Stimulated activated CD4-positive, alpha-beta T cell treated with anti-CD3 and anti-CD28 coated beads, Interleukin-1b, Interleukin-23, amount 100 ng/mL, for 4 hours (primary cell): ENCODE measurements at places on chromosomes 3 and 15.

DNA sequence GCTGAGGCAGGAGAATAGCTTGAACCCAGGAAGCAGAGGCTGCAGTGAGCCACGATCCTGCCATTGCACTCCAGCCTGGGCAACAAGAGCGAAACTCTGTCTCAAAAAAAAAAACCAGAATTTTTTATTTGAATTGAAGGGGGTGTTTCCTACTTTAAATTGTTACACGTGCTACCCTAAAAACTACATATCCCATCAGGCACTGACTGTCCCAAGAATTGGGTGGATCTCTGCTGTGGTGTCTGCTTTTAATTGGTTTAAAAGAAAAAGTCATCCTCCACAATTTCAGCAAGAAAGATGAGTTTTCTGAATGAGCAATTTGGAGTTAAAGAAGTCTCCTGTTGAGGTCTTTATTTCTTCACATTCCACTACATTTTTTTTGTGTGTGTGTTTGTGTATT lies 2.1 kb downstream of the PDIA3 start:
- no peak for DNase-seq

DNA sequence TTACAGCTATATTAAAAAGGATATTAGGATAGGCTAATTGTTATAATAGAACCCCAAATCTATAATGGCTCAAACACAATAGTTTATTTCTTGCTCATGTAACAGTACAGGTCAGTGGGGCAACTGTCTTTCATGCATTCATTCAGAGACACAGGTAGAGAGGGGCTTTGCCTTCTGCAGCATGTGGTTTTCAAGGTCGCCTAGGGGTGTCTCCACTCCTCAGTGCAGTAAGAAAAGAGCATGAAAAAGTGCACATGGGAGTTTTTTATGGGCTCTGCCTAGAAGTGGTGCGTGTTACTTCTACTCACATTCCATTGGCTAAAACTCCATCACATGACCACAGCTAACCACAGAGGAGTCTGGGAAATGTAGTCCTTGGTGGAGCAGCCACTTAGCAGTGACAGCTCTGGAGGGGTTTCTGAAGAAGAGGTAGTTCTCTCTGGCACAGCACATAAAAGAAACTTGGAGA lies 1.8 kb downstream of the ZBTB38 start:
- DNase-seq, result peak; percentile 37

DNA sequence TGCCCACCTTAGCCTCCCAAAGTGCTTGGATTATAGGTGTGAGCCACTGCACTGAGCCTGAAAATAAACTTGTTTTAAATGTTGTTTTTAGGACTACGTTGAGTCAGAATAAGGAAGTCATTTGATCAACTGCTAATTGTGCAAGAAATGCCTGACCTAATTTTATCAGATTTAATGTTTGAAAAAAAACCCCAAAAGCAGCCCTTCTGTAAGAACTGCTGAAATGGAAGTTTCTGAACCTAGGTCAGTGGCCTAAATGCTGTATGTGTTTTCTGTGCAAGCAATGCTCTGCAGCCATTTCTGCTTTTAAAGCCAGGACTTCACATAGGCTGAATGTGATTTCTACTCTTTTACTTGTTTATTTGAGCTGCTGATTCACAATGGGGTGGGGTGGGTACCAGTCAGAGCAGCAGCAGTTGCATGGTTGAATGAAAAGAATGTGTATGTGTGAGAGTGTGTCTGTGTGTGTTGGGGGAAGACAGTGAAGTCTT lies 6.6 kb downstream of the GPX1 start:
- no peak for DNase-seq

DNA sequence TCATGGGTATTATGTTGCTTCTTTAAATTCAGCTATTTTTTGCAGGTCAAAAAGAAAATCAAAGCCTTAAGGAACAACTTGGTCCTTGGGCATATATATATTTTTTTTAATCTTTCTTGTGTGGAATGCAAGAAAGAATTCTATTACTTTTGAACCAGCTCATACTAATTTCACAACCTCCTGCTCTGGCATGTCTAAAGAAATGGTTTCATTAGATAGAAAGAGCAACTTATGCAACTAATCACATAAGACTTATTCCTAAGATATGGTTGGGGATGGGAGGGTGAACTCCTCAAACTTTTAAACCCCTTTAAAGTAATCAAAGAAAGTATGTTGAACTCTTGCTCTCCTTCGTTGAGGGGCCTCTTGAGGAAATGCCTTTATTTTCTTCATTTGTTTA lies 114.9 kb downstream of the GMNC start:
- no peak for DNase-seq

DNA sequence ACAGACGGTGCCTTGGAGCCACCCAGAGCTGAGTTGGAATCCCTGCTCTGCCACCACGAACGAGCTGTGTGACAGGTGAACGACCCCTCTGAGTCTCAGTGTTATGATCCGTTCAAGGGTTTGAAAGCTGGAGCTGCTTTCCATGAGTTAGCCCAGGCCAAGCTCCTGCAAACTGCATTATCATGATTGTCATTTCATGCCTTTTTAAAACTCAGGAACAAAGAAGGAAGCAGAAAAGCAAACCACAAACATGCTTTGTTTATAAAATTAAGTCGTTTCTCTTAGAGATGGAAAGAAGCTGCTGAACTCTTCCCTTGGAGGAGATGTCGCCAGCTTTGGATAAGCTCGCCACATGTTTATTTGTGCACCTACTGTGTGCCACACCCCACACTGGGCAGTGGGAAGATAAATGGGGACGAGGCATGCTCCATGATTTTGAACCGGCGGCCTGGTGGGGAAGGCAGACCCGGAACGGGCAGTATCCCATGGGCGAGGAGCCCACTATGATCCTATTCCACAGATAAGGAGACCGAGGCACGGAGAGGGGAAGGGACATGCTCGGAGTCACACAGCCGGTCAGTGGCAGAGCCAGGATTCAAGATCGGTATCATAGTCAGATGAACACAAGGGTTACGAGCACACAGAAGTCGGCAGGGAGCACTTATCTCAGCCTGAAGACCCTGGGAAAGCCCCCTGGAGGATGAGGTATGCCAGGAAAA lies 15.9 kb downstream of the HRH1 start:
- DNase-seq, result no peak
